ENCODE measurements at places on chromosomes 12 and 14. TPM values are rescaled to one million over a fixed set of nuclear protein-coding genes. Genes with fewer than 3 reads are reported as not detected.

- no peak for DNase-seq
Measured at GRCh38 chr12:97801471-97802059, 339.0 kb downstream of the RMST start.

DNA sequence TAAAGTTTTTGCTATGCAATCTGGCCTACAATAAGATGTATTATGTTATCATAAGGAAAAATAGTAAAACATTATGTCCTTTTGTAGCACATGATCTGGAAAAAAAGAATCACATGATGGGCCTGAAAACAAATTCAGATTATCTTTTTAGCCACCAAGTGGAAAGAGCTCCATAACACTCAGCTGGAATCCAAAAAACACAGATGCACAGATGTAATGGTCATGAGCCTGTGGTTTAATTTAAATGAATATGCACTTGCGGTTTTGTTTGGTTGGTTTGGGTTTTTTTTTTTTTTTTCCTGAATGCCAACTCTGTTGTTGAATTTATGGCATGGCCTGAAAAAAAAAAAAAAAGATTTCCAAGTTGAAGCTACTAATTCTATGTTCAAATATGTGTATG is 4.1 kb downstream of the KCNC2 start:
- no peak for DNase-seq

DNA sequence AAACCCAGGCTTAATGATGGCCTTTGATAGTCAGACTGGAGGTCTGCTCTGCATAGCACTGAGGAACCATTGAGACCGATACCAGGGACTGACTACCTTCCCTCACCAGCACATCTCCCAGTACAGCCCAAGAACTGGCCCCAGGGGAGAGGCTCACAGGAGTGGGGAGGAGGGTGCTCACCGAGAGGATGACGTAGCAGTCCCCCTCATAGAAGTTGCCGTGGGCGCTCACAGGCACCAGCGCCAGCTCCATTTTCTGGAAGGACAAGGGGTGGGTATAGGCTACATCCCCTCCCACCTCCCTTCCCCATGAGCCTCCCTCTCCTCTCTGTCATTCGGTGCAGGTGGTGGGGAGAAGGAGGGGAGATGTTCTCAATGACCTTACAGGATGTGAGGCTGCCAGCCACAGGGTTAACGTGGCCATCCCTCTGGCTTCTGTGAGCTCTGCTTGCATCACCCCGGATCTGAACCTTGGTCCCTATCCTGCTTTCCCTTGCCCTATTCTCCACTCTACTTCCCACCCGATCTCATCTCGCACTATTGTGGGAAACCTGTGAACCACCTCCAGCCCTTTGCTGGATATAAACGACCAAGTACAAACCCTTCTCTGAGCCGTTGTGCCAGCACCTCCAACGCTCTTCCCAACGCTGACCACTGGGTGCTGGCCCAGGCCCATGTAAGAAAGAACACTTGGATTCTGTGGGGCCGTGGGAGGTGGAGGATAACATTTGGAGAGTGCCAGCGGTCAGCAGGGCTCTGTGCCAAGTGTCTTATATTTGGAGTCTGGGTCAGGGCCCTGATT is 4.4 kb downstream of the AVIL start:
- no peak for DNase-seq

- DNase-seq: no peak
Measured at GRCh38 chr12:86367137-86367536, 110.9 kb upstream of the MGAT4C start.

DNA sequence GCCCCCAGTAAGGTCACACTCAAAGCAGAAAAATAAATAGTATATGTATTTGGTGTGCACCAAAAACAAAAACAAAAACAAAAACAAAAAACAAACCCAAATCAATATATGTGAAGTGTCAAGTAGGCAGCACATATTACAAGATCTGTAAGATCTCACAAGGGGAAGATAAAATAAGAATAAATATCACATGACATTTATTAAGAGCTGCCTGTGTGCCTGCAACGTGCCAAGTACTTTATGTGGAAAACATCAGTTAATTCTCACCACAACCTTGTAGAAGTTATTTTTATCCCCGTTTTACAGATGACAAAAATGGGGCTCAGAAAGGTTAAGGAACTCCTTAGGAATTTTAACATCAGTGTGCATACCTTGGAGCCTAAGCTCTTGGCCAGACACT is 26.6 kb downstream of the TRIM9 start:
- no peak for DNase-seq

DNA sequence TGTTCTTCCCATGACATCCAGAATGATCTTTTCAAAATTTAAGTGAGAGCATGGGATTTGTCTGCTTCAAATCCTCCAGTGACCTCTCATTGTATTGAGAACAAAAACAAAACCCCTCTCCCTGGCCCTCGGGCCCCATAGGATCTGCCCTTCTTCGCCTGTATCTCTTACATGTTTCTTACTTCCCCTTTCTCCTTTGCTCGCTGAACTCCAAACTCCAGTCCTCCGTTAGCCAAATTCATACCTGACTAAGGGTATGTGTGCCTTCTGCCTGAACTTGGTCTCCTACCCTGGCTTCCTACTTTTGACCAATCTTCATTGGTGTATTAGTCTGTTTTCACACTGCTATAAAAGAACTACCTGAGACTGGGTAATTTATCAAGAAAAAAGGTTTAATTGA is 13.2 kb upstream of the TSPAN11 start:
- no peak for DNase-seq

MGST1 gene
- 11.1 TPM for polyA plus RNA-seq

Measured in muscle of back (tissue), 13 donors.